ENCODE measurements at places on chromosomes 5 and 9.

DNA sequence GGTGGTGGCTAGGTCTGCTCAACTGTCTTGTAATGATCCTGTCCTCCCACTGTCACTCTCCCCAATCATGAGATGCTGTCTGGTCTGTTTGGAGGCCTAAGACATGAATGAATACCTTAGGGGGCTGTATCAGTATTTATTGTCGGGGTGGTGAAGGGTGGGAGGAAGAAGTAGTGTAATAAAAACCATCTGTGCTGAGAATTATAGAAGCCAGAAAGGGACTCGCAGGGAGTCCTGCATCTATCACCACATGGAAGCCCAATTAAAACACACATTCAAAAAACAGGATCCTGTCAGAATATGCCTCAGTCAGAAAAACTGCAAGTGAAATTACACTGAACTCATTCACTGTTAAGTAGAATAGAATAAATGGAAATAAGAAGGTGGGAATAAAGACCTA lies 1134.3 kb upstream of the C9orf72 start:
- no peak for DNase-seq

DNA sequence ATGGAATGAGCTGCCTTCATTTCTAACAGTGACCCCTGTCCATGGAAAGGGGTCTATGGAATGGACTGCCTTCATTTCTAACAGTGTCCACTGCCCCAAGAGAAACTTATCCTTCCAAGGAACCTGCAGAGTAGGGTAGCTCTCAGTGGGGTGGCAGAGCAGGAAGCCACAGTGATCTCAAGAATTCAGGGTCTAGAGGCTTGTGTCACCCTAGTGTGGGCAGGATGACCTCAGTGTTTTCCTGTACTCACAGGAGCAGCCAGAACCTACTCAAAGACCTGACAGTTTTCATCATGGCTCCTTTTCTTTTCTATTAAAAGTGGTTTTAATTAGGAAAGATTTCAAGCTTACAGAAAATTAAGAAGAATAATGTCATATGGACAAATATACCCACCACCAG lies 27.5 kb downstream of the SEC61B start:
- DNase-seq: no peak

- no peak for DNase-seq
These were observed 4.1 kb upstream of the MCCC2 start for GRCh38 chr5:71582945-71583584.

GRCh38 chr5:111859031-111859430 lies 102.0 kb upstream of the NREP start:
- no peak for DNase-seq

All from stimulated activated CD4-positive, alpha-beta T cell treated with anti-CD3 and anti-CD28 coated beads, Interleukin-1b, Interleukin-23, amount 100 ng/mL, for 4 hours (primary cell).